CD8-positive, alpha-beta memory T cell (primary cell): ENCODE measurements at places on chromosomes 5 and 9.

GRCh38 chr5:56938858-56939257 lies 13.1 kb downstream of the MIER3 start:
- DNase-seq: no peak

DNA sequence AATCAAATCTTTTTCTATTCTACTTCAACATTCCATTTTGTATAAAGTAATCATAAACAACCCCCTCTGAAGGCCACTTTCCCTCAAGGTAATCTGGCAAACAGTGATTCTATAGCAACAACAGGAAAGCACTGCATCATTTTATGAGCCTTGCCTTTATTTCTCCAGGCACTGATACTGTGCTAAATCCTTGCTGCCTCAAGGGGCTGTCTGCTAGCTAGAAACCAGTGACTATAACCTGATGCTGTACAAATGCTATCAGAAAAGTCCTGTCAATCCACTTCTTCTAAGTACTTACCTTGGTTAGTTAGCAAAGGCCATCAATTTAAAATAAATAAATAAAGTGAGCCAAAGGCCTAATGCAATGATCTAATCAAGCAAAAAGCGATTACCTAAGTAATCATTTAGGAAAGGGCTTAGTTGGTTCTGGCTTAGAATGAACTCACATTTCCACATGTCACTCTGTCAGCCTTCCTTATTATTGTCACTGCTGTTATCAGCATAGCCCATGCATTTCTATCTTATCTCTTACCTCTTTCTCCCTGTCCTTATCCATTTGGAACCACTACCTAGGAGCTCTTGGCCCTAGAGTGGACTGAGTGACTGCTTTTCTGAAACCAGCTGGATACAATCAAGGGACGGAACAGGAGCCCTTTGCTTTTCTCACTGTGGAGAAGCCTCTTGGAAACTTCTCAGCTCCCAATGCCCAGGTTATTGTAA lies 246.1 kb upstream of the MEF2C start:
- no peak for DNase-seq

DNA sequence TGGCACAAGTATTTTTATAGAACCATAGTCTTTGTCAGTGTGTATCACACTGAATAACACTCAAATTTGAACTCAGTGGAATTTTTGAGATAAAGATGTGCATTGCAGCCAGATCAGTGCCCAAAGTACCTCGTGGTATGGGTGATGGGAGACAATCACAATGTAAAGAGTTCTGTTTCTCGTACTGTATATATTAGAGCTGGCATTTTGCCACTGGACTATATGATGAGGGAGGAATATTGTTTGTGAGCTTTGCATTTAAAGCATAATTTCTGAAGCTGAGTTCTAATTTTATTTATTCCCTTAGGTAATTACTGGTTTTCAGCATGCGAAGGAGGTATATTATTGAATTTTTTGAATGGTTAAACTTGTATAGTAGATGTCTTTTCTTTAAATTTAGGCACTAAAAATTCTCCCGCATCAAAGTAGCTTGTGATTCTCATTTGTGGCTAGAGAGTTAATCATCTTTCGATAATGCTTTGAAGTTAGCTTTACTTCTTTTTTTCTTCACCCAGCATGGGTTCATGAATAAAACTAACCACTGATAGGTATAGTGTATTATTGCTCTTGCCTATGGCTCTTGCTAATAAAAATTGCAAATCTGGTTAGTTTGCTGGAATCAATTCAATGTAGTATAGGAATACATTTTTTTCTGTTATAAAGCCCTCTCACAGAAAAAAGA lies 43.1 kb downstream of the PAM start:
- no peak for DNase-seq

- DNase-seq: no peak
Measured at GRCh38 chr5:1850324-1851154, 32.2 kb downstream of the IRX4 start.

DNA sequence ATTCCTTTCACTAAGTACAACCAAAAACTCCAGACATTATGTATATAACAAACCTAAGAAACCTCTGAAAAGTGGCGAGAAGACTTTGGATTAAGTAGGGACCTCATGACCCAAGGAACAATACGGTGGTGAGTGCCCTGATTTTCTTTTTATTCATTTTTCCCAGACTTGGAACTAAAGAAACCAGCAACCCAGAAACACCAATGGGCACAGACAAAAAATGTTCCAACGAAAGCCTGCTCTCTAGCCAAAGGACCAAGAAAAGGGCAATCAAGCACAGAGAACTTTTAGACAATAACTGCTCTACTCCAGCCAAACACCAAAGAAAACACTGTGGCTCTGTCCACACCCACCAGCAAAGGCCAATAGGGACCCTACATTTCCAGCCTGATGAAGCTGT lies 66.2 kb upstream of the SSBP2 start:
- DNase-seq: no peak

DNA sequence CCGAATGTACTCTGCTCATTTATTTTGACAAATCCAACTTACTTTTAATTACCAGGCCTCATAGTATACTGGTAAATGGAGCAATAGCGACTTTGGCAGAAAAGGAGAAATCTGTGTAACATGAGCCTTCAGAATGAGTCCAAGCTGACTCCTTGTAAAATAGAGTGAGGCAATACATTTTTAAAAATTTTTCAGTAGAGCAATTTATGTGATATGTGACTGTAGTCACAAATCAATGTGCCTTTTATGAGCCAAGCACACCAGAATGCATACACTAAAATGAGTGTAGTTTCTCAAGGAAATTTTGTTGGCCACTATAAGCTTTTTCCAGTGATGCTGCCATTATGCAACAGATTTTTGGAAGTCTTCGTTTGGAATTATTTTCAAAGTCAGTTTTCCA lies 73.8 kb downstream of the SNCAIP start:
- DNase-seq: no peak

DNA sequence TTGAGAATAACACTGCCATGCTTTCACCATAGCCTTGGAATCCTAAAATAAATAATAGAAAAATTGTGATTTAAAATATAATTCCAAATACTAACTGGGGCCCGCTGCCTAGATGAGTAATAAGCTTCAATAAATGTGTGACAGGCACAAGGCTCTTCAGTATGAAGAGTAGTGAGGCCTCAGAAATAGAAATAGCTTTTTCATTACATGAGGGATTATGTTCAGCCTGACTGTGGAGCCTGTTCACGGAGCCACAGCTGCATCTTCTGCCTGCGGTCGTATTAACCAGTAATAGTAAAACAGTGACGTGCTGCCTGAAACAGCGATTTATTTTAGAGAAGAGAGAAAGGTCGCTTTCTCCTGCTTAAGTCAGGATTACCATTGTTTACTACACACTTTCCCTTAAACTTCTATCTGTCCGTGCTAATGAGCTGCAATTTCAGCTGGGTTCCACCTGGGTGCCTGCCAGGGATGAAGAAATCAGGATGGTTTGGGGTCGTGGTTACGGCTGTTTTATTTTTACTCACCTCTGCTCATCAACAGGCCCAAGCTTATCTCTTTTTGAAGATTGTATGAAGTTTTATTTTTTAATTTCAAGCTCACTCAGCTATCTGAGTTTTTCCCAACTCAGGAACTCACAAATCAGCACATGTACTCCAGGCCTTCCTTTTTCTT lies 284.9 kb upstream of the WWC1 start:
- no peak for DNase-seq

DNA sequence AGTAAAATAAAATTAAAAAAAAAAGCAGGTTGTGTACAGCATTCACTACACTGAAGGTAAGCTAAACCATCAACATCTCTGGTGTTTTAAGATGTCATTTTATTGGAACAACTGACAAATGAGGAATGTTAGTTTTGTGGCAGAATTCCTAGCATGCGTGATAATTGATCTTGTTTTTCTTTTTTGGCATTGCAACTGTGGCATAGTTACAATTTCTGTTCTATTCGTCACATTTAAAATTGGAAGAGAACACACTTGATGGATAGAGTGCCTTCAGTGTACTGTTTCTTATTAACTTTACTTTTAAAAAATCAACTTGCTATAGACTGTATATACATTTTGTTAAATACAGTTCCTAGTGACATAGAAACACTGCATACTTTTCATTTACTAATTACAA lies 43.6 kb upstream of the TNFSF15 start:
- no peak for DNase-seq
